ENCODE measurements at places on chromosomes 7 and 10. TPM values are rescaled to one million over a fixed set of nuclear protein-coding genes. Genes with fewer than 3 reads are reported as not detected.

Gene TSPAN13
- 143 TPM for total RNA-seq

Gene HOXA7
- 1.1 TPM for total RNA-seq

Gene ANKRD61
- total RNA-seq = not detected

Gene NEBL
- total RNA-seq = 72.5 TPM

Gene PSD
- total RNA-seq = 4.6 TPM

Gene ITGA8
- 22.5 TPM for total RNA-seq
